ENCODE measurements at places on chromosomes 7 and 10.

DNA sequence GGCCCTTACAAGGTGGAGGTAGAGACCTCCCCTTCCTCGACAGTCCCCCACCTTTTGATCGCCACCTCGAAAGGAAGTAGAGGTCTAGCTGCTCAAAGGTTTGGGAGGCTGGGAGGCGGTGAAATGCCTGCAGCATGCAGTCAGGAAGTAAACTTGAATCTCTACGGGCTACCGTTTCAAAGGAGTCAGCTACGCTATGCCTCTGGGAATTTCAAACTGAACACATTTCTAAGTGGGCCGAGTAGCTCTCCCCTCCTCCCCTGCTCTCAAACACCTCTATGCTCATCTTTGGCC lies 68.0 kb downstream of the CXCL12 start:
- no peak for DNase-seq

- peak; percentile 23 for DNase-seq
Measured at GRCh38 chr7:42426163-42426562, 189.2 kb upstream of the GLI3 start.

DNA sequence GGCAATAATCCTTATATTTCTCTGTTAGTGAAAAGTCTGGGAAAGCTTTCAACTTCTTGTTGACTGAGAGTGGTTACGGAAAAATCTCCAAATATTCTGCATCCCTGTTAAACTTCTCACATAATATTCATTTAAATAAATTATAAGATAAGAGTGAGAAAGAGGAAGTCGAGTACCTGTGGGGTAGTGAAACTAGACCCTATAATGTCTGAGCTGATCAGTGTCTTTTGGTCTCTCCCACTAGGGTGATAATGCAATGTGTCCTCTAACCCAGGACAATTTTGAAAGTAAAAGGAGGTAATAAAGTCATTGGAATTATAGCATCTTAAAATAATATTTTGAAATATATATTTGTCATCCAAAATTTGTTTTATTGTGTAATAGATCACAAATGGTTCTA lies 2.1 kb upstream of the AGR3 start:
- no peak for DNase-seq

- peak; percentile 10 for DNase-seq
Measured at GRCh38 chr7:152050547-152050971, 25.1 kb downstream of the GALNT11 start.

GRCh38 chr7:47301105-47301477 lies 280.8 kb downstream of the TNS3 start:
- DNase-seq = no peak

- no peak for DNase-seq
Measured at GRCh38 chr10:4357911-4358310, 468.1 kb upstream of the AKR1E2 start.

GRCh38 chr10:62959553-62959952 lies 143.4 kb upstream of the EGR2 start:
- DNase-seq = no peak

GRCh38 chr10:126224967-126225671 lies 163.2 kb downstream of the ADAM12 start:
- DNase-seq = no peak

- peak; percentile 74 for DNase-seq
Measured at GRCh38 chr7:100469227-100470044, 5.4 kb upstream of the SPACDR start.

DNA sequence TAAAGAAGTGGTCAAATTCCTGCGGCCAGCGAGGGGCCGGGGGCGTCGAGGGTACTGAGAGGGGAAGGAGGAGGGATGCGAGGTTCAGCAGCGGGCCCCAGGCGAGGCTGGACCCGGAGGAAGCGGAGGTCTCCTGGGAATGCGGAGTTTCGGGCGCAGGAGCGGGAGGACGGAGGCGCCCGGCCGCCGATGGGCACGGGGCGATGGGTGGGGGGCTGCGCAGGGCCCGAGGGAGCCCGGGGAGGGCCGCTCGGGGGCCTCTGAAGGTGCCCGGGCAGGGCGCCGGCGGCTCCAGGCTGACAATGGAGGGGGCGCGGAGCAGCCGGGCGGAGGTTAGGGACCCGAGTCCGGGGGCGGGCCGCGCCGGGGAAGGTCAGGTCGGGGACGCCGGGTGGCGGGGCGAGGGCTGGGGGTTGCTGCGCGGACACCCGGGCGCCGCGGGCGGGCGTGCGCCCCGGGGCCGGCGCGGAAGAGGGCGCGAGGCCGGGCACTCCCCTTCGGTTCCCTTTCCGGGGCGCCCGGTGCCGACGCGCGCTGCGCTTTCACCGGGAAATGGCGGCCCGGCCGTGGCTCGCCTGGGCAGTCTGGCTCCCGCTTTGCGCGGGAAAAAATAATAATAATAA lies 683 bp downstream of the MACROH2A2 start:
- no peak for DNase-seq

DNA sequence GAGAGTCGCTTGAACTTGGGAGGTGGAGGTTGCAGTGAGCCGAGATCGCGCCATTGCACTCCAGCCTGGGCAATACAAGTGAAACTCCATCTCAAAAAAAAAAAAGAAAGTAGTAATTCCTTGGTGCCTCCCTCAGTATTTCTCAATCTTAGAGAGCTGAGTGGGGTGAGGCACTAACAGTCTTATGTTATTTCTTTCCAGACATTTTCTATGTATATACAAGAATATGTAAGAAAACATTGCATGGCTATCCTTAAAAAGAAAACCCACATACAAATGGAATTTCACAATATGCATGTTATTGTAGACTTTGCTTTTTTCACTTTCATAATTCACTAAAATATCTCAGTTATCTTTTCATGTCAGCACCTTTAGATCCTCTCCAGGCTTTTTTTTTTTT lies 13.6 kb upstream of the SLF2 start:
- no peak for DNase-seq

GRCh38 chr10:24716295-24716694 lies 7.4 kb downstream of the ARHGAP21 start:
- DNase-seq = no peak

DNA sequence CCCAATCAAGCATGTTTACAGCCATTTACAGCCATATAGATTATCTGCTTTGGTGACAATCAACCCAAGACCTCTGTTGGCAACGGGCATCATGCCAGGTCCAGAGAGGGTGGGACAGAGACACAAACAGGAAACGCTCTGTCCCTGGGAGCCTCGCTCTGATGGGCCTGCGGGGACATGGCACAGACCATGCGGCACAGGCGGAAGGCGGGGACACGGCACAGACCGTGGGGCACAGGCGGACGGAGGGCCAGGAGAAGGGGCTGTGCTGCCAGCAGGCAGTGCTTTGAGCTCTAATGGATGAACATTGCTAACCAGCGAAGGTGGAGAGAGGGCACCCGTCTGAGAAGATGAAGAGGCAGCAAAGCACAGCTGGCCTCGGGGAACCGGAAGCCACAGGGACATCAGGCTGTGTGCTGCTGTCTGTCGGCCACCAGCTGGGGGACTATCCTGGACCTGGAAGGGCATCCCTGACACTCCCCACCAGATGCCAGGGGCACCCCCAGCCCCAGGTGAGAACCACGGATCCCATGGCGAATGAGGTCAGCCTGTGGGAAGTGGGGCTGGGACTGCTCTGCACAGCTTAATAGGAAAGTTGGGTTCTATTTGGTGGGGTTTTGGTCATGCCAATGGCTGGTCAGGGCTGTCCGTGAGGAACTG lies 61.0 kb downstream of the DIP2C start:
- DNase-seq = no peak

DNA sequence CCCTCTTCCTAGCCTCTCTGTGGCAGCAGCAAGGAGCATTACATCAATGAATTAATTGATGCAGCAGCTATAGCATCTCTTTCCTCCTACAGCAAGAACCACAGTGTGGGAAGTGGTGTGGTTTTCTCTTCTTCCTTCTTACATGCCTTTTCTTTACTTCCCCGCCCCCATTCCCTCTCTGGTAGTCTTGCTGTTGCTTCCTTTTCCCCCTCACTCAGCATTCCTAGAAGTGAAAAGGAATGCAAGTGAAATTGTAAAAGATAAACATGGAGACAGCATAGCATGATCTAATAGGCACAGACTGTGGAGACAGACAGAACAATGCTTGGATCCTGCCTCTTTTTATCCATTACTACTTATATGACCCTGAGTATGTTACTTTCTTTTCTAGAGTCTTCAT lies 370.5 kb upstream of the BMPER start:
- no peak for DNase-seq

DNA sequence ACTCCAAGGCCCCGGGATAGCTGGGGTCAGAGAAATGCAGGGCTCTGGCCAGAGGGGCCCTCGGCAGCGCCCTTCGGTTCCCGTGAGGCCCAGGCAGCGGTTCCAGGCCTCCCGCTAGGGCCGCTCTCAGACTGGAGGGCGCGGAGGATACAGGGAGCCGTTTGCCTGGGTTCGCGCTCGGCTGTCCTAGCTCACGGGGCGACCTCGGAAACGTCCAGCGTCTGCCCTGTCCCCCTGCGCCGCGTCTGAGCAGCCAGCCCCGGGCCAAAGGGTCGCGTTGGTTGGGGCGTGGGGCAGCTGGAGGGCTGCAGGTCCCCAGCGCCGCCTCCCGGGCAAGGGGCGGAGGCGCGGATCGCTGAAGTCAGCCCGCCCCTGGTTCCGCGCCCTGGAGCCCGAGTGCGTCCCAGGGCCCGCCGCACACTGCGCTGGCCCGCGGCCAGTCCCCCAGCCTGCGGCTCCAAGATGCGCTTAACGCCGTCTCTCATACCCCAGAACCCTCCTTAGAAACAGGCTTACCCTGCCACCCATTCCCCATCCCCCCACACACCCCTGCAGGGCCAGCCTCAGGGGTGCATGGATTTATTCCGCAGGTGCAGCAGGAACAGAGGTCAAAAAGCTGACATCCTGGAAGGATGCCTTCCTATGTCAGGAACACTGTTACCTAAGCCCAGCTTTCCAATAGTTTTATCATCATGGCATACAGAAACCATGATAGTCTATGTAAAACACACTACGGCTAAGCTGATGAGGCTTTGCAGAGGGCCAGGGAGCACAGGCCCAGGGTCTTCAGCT lies 22.1 kb upstream of the OPN4 start:
- DNase-seq = no peak

DNA sequence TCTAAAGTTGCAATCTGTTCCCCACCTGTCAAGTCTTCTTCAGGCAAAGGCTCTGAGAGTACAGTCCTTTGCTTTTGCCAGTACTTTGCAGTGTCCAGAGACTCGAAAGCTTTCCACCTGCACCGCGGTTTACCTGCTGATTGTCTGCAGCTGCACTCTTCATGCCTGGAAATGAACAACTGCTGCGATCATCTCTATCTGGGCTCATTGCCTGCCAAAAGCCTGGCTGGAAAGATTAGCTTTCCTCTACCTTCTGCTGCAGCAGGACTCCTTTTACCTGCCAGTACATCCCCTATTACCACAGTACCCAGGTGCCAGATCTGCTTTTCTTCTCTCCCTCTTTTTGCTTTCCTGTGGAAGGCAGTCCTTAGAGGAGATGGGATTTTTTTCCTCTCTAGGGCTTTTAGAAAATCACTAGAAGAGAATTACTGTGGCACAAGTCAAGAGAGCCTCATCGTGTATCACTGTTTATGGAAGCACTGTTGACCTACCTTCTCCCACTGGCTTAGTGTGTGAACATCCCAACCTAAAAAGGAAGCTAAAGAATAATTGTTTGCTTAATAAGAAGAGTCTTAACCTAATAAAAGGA lies 2.2 kb downstream of the STRIP2 start:
- no peak for DNase-seq

DNA sequence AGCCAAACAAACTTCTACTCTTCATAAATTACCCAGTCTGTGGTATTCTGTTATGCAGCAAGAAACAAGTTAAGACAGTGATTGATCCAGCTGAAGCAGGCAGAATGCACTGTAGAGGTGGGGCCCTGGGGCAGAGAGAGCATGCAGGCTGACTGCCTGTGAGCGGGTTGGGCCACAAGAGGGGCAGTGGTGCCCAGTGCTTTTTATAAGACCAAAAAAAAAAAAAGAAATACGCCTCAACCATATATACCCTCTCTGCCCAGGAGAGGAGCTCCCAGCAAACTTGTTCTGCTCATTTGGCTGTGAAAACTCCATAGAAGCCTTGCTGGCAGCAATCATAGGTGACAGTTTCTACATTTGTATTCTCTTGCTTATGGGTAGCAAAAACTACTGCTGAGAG lies 104.7 kb downstream of the SORBS1 start:
- no peak for DNase-seq

- peak; percentile 32 for DNase-seq
Measured at GRCh38 chr10:86267286-86268195, 99.1 kb downstream of the GRID1 start.

- DNase-seq = no peak
Measured at GRCh38 chr7:35729061-35729783, 34.3 kb upstream of the HERPUD2 start.

GRCh38 chr7:36638586-36639263 lies 85.6 kb downstream of the AOAH start:
- DNase-seq = no peak

- DNase-seq = peak; percentile 41
Measured at GRCh38 chr7:4006687-4007086, 675.4 kb upstream of the FOXK1 start.

DNA sequence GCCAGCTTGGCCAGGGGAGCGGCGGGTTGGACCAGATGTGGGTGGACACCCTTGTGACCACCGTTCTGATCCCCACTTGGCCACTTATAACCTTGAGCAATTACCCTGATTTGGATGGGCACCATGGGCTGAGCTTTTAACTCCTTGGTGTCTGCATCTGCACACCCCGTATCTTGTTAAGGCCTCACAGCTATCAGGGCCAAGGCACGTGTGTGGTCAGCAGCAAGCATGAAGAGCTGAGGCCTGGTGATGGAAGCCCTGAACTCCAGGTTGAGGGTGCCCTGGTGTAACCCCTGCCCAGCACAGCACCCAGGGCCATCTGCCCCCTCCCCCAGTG lies 89.2 kb downstream of the ZMIZ1 start:
- DNase-seq = no peak

DNA sequence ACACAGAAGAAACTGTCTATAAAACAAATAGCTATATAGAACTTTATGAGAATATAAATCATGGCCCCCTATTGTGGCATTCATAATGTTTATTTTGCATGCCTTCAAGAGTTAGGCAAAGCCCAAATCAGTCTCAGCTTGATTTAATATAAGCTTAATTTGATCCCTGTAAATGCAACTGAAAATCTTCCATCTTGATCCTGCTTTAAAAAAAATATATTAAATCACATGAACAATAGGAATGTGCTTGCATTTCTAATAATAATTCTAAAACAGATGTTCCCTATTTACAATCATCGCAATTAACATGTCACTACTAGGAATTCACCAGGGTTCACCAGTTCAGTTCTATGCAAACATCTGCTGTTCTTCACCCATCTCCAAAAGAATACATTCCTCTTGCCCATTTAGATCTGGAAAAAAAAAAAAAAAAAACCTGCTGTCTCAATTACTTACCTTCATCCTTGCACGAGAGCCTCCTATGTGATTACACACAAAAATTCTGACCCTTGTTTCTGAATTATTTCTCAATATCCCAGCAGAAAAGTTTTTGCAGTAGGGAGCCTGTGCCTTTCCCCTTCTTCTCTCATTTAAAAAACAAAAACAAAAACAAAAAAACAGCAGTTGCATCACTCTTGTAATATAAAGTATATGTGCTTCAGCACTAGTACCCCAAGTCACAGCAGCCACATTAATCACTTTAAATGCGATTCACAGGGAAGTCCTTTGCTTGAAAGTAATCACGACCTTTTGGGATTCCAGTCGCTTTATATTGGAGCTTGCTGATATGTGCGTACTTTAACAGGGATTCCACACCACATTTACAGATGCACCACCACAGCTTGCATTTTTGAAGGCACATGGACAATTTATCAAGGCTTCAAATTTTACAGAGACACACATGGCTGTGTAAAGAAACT lies 194.8 kb upstream of the KMT2E start:
- no peak for DNase-seq

GRCh38 chr7:150830937-150831336 lies 21.4 kb upstream of the AOC1 start:
- no peak for DNase-seq

GRCh38 chr10:6070660-6071059 lies 8.5 kb upstream of the IL2RA start:
- no peak for DNase-seq

- no peak for DNase-seq
Measured at GRCh38 chr10:28442403-28442802, 90.5 kb upstream of the WAC start.

Data from A172 (cell line).